Omental fat pad (tissue), 4 donors: ENCODE measurements at places on chromosomes 11 and 22.

- no peak for DNase-seq
Observed at GRCh38 chr11:87391496-87391895, 353.8 kb downstream of the TMEM135 start.

DNA sequence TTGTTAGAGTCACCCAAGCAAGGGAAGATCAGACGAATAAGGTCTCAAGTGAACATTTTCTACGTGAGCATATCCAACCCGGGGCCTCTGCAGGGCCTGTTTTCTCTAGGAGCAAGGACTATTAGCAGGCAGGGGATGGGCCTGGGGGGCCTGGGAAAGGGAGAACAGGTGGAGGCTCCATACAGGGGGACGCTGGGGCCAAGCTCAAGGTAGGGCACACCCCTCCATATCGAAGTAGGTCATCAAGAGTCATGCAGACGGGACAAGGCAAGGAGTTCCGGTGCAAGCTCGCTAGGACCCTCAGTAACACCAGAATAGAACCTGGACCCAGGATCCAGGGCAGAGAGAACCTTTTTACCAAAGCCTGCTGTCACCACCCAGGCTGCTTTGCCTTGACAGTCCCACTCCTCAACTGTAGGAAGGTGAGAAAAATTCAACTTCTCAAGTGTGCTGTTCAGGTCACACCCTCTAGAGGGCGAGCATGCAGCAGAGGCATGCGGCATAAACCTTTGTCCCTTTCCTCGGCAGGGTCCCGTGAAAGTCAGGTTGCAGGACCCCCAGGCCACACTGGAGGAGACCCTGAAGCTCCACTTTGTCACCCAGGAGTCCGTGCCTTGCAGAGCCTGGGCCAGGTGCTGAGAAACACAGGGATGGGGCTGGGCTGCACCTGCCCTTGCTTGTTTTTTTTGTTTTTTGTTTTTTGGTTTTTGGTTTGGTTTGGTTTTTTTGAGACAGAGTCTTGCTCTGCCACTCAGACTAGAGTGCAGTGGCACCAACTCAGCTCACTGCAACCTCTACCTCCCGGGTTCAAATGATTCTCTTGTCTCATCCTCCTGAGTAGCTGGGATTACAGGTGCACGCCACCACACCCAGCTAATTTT is 8.6 kb upstream of the APOBEC3B start:
- DNase-seq = no peak

DNA sequence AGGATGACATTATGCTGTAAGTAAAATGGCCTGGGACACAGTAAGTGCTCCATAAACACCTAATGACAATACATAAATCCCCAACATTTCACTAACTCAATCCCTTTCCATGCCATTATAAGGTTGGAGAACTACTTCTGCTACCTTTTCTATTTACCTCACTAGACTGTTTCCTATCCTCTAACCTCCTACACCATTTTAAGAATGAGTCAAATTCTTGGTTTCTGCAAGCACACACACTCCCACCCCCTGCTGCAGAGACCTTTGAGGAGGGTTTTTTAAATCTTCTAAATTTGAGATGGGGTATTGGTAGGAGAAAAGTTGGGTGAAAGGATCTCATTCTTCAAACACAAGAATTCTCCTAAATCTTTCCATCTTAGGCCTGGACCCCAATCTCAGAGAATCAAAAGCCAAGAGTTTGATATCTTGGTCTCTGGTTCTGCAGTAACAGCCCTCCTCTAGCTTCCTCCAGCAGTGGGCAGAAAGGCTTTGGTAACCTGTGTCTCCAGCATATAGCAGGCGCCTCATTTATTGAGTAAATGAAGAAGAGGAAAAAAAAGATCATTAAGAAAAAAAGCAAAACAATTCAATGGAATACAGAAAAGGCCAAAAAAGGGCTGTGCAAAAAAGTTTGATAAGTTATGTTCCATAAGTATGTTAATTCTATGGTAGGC is 42.3 kb downstream of the SYTL2 start:
- no peak for DNase-seq

DNA sequence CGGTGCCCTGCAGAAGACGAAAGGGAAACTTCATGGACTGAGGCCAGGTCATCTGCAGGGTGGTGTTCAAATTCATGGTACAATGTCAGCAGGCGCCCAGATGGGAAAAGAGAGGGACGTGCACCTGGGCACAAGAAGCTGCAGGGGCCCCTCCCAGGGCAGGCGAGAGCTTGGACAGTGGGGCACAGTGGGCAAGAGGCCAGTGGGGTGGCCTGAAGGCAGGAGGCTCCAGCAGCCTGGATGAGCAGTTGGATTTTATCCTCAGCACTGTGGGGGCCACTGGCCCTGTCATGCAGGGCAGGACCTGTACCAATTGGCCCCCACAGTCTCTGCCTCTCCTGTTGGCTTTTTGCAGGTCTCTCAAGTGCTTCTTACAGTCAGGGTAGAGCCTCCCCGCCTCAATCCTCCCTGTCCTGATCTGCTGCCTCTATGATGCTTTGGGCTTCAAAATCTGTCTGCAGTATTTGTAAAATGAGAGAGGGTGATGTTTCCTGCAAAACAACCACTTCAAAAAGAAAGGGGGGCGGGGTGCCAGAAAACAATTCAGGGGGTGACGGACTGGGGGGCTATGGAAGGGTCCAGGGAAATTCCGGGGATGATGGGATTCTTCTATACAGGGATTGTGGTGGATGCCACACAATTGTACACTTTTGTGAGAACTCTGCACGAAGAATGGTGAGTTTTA is 1.7 kb upstream of the BID start:
- no peak for DNase-seq

- no peak for DNase-seq
Observed at GRCh38 chr11:3710485-3711259, 39.5 kb upstream of the CHRNA10 start.

DNA sequence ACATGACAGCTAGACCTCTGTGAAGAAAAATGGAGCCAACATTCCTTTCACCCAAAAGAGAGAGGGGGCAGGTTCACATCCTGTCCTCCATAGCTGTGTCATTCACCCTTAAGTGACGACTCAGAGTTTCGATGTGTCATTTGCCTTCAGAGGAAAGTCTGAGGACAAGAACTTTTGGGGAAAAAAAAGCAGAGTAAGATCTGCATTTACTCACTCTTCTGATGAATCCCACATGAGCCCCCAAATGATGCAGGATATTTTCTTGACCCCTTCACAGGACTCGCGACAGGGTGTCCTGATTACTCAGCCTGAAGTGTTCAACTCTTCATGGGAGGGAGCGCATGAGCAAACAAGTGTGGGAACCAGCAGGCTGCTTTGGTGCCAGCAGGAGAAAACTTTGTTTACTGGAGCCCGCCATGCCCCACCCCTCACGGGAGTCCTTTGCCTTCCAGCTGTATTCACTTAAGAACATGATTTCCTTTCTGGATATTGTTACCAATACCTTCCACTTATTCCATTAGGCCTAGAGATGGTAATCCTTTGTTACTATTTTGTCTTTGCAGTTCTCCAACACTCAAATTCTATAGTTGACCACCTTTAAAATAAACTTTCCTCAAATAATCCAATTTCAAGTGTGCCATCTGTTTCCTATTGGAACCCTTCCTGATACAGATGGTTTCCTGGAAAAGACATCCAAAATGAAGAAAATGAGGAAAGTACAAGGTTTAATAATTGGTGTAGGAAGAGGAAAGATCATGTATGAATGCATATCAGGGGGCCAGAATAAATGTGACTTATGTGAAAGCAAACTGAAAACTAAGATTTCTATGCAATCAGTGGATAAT is 729.8 kb downstream of the FAM181B start:
- no peak for DNase-seq

- DNase-seq = no peak
Observed at GRCh38 chr22:19524170-19525115, at the start of gene CLDN5. TSS of gene CLDN5 (minus strand) at chr22:19524410. CDS start at chr22:19524255, 155 bp downstream.

GRCh38 chr11:69052343-69053168 is 3.8 kb downstream of the TPCN2 start:
- DNase-seq = no peak

- DNase-seq = no peak
Observed at GRCh38 chr11:4496557-4497248, 14.3 kb downstream of the OR52K1 start.

GRCh38 chr11:36463781-36464180 is 46.3 kb downstream of the TRAF6 start:
- no peak for DNase-seq

DNA sequence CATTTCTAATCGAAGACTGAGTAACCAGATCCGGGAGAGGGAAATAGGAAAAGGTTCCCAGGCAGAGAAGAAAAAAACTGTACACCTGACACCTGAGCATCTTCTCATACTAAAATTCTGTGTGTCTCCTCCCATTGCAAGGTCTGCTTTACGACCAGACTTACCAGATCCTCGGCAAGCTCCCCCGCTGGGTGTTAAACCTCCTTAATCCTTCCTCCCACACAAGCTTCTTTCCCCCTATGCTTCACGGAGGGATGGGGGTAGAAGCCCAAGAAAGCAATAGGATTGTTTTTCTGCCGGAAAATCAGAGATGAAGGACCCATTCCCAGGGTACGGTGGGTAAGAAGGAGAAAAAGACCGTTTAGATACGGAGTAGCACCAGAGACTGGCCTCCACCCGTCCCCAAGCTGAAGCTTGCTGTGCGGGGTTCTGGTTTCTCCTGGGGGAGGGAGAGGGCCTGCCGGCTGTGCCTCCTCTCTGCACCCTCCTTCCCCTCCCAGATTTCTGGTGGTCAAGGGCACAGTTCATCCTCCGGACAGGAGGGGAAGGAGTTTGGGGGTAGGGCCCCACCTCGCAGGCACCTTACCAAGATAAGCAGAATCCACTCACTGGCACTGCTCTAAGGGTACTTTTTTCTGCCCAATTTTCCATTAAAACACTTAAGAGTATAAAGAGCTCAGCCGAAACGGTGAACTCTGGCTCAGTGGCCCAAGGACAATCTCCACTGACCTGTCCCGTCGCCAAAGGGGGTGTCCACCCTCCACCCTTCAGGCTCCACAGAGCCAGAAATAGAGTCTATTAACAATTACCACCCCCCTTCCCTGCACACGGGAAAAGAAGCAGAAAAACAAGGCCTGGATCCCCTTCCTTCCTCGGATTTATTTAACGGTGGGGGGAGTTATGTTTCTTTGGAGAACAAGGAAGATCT is 1.2 kb downstream of the TOB2 start:
- DNase-seq = no peak

GRCh38 chr11:69359735-69360480 is 66.0 kb downstream of the MYEOV start:
- no peak for DNase-seq

- DNase-seq = no peak
Observed at GRCh38 chr11:70544774-70545609, 146.7 kb downstream of the CTTN start.

DNA sequence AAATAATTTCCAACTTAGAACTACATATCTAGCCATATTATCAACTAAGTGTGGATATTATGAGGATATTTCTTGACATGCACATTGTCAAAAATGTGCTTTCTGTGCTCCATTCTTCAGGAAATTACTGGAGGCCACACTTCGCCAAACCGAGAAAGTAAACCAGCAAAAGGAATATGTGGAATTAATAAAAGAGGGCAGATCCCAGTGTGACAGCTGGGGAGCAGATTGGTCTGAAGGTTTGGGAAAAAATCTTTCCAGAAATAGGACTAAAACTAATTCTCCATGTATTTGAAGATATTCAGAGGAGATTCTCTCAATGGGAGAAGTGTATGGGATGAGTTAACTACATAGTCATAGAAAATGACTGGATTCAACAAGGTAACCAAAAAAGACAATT is 546.9 kb upstream of the API5 start:
- DNase-seq = no peak

- no peak for DNase-seq
Observed at GRCh38 chr11:18254781-18255361, 6.4 kb upstream of the SAA2 start.

GRCh38 chr11:88098289-88098688 is 77.0 kb downstream of the RAB38 start:
- no peak for DNase-seq

GRCh38 chr11:78268591-78269410 is 80.1 kb downstream of the USP35 start:
- DNase-seq = no peak

DNA sequence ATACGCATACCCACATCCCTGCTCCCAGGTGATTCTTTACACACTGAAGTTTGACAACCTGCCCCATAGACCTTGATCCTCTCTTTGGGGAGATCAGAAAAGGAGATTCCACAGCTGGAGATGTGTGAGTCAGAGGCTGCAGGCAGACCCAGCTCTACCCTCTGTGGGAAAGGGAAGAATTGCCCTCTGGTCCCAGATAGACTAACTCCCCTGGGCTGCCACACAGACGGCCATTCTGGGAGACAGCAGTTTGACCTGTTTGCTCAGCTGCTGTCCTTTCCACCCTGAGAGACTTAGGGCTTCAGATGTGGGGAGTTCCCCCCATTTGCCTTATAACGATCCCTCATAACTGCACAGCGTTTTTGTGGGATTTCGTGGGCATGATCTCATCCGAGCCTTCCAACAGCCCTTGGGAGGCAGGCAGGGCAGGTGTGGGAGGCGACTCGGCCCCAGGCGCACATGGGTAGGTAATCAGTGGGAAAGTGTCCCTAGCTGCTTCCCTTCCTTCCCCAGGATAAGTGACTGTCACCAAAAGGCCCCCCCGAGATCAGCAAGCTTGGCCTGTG is 14.1 kb downstream of the FAM83F start:
- no peak for DNase-seq

GRCh38 chr11:18066626-18067025 is 20.6 kb upstream of the TPH1 start:
- no peak for DNase-seq

DNA sequence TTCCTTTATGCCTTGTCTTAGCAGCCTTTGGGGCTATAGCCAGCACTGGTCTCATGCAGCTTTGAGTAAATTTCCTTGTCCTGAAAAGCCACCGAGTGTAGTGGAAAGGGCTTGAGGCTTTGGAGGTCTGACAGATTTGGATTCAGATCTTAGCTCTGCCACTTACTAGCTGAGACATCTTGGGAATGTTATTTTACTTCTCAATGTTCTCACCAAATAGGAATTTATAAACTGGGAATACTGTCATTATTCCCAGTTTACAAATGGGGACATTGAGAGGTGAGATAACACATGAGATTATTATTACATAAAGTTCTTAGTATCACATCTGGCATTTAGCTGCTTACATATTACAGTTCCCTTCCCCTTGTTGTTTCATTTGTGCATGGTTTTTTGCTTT is 95.5 kb downstream of the COMMD9 start:
- no peak for DNase-seq

- DNase-seq = no peak
Observed at GRCh38 chr11:102138670-102139069, 28.4 kb downstream of the YAP1 start.

- no peak for DNase-seq
Observed at GRCh38 chr22:40203572-40203971, 25.8 kb downstream of the TNRC6B start.

GRCh38 chr11:113568566-113568965 is 93.4 kb upstream of the DRD2 start:
- no peak for DNase-seq

DNA sequence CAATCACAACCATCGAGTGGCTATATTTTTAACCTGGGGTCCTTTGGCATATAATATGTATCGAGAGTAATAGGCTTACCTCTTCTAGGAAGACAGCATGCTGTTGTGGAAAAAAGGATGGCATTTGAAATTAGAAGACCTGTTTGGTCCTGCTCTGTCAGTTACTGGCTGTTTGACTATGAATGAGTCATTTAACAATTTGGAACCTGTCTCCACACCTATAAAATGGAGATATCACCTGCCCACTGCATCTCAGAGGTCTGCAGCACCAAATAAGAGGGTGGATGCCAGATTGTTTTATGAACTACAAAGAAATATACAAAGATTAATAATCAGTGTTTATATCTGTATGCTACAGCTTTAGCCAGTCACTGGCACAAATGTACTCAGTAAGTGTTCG is 60.8 kb downstream of the SLC25A17 start:
- no peak for DNase-seq

GRCh38 chr22:46537946-46538813 is 760 bp upstream of the CELSR1 start:
- no peak for DNase-seq

GRCh38 chr11:1771700-1772099 is 8.0 kb upstream of the CTSD start:
- DNase-seq = no peak
